ENCODE measurements at places on chromosomes 7 and 10.

DNA sequence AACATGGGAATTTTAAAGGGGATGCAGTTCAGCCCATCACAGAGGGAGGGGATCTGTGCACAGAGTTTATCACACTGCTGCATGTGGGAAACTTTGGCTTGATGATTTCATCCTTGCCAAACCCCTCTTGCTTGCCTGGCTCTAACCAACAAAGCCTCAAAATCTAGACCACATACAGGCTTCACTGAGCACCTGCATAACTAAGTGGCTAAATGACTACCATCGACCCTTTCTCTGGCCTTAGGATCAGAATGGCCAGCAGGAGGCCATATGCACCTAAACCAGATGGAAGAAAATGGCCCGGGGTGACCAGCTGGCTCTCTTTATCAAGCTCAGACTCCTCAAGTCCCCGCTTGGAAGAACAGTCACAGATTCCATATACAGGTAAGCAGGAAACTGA, 15.6 kb upstream of the ZNF25 start:
- DNase-seq: no peak

- no peak for DNase-seq
Measured at GRCh38 chr10:28810057-28810870, 132.9 kb downstream of the BAMBI start.

DNA sequence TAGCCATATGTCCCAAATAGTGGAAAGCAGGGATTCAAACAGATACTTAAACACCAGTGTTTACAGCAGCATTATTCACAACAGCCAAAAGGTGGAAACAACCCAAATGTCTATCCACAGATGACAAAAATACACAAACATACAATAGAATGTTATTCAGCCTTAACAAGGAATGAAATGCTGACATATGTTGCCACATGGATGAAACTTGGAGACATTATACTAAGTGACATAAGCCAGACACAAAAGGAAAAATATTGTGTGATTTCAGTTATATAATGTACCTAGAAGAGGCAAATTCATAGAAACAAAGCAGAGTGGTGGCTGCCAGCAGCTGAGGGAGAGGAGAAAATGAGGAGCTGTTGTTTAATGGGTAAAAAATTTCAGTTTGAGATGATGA, 533.9 kb upstream of the FZD8 start:
- no peak for DNase-seq

- DNase-seq: no peak
Measured at GRCh38 chr10:43222210-43222720, 44.6 kb downstream of the RASGEF1A start.

DNA sequence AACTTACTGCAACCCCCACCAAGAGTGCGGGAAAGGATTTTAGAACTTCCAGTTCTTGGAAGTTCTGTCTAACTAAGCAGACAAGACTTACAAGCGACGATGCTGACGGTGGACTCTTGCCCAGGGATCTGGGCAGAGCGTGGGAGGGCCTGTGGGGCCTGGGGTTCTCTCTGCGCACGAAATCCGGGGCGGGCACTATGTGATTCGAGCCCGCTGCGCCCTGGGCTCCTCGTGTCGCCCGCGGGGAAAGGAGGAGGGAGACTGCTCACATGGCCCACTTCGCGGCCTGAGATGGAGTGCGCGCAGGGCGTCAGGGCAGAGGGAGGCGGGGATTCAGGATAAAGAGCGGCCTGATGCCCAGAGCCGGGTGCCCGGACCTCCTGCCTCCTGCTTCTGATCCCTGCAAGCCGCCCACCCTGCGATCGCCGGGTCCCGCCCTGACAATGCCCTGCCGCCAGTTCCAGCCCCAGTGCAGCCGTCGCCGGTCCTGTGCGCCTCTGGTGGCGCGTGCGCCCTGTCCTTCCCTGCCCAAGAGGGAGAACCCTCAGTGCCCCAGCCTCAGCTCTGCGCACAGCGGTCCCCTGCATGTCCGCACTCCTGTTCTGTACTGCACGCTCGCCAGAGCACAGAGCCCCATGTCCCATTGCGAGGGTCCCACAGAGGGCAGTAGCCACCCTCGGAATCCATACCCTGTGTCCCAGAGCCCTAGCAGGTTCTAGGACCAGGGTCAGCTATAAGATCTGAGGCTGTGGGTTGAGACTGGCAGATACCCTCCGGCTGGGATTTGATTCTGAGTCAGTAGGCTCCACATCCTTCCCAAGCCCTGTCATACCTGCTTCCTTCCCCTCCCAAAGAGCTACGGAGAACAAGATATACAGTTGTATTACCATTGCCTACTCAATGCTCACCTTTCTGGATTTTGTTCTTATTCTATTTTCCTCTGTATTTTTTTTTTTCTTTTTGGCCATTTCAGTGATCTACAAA, 99.4 kb upstream of the TMEM106B start:
- no peak for DNase-seq

- no peak for DNase-seq
Measured at GRCh38 chr10:101617102-101617823, 29.1 kb downstream of the DPCD start.

DNA sequence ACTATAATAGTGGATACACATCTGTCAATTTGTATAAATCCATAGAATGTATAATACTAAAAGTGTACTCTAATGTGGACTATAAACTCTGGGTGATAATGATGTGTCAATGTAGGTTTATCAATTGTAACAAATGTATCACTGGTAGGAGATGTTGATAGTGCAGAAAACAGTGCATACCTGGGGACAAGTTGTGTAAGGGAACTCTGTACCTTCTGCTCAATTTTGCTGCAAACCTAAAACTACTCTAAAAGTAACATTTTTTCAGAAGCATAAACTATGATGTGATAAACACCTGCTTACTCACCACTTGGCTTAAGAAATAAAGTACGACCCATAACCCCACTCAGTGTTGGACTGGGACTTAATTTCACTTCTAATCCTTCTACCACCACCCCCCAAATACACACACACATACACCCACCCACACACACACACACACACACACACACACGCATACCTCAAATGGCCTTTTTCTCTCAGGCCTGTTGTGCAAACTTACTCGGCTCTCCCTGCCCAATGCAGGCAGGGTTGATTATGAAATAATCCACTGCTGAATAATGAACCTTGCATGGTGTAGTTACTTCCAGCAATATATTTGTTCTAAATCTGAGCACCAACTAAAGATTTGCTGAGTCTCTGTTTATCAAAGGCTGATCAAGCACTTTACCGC, 154.1 kb upstream of the KMT2E start:
- no peak for DNase-seq

GRCh38 chr10:128922619-128923196, 544.3 kb upstream of the MGMT start:
- no peak for DNase-seq

- peak; percentile 57 for DNase-seq
Measured at GRCh38 chr10:6583447-6583846, 3.4 kb upstream of the PRKCQ start.

DNA sequence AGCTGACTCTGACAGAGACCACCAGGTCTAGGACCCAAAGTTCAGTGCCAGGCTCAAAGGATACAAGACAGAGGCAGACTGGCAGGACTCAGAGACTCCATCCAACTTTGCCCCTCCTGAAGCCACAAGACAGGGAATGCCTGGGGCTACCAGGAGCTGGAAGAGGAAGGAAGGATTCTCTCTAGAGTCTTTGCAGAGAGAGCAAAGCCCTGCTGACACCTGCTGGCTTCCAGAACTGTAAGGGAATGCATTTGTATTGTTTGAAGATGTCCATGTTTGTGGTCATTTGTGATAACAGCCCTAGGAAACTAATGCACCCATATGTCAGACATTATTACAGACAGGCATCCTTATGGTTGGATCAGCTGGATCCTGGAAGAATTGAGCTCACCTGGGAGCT, 132.3 kb upstream of the C7orf33 start:
- no peak for DNase-seq

DNA sequence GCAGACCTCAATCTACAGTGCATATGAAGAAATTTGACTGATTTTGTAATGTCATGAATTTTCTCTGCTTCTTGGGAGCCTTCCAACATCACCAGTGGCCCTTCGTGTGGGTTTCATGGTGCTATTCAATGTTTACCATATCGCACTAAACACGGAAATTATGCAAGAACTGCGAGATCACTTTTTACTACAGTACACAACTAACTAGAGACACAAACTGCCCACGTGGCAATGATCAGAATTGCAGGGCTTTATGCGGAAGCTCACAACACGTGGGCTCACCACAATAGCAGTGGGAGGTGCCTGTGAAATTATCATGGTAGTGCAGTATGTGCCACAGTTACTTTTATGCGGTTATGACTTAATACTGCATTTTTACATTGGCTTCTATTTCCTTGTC, 449.7 kb upstream of the KLF6 start:
- DNase-seq: no peak

- DNase-seq: no peak
Measured at GRCh38 chr7:40805361-40805760, 670.6 kb downstream of the SUGCT start.

- DNase-seq: no peak
Measured at GRCh38 chr10:77939561-77940001, 13.0 kb upstream of the DLG5 start.

GRCh38 chr7:141123522-141123921, 49.7 kb downstream of the TMEM178B start:
- no peak for DNase-seq

DNA sequence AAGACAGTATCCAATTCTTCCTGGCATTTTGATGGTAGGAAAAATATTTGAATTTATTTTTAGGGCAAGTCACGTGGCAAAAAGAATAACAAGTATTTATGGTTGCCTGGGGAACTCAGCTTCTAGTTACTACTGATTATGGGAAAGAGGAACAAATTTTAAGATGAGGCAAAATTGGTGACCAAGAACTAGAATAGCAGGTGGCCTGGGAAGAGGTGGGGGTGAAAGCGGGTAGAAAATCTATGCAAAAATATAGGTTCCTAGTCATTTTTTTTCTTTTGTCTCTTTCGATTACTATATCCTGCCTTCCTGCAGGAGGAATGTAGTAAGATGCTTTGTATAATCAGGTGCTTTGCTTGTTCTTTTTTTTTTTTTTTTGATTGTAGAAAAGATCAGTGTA, 27.8 kb downstream of the ENTPD1 start:
- no peak for DNase-seq

- no peak for DNase-seq
Measured at GRCh38 chr7:130345136-130345535, 520 bp downstream of the CPA5 start.

Data from stimulated activated naive CD4-positive, alpha-beta T cell (primary cell).